ENCODE measurements at places on chromosomes 12 and 14.

GRCh38 chr12:57535764-57536596, 11.0 kb downstream of the DCTN2 start:
- DNase-seq: no peak

DNA sequence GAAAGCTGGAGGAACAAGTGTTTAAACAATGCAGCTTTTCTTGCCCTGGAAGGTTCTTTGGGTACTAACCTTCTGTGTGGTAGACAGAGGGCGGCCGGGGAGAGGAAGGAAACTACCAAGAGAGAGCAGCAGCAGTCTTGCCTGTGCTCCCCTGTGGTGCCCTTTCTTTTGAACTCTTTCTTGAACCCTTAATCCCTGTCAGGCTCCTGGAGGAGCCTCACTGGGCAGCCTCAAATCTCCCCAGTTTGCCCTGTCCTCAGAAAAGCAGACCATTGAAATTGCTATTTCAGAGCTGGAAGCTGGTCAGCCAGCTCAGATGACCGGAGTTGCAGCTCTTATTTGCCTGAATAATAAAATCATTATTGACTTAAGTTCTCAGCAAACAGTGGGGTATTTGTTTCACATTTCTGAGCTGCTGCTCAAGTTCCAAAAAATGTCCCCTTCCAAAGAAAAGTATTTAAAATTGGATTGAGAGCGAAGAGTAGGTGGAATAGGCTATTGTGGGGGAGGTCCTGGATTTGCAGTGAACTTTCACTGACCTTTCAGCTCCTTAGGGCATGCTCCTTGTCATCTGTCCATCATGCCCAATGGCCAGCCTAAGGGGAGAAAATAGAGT, 42.1 kb upstream of the RNASE3 start:
- DNase-seq: no peak

GRCh38 chr14:84433961-84434360, 1096.0 kb upstream of the FLRT2 start:
- no peak for DNase-seq

- no peak for DNase-seq
Measured at GRCh38 chr14:106778986-106779385, 1252.6 kb downstream of the TMEM121 start.

DNA sequence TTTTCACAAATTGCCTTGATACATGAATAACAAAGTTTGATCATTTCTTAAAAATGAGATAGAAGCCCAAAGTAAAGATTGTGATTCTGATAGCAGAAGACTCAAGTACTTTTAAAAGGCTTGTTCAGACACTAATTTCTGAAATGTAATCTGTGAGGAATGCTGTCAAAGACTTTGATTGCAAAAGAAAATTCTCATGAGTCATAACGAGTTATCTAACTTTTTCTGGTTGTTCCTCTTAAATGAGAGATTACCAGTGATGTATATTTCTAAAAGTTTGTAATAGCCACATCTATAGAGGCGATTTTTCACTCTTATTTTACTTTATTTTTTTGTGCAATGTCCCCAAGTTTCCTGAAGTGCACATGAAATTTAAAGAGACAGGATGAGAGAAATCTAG, 7.0 kb downstream of the PYGL start:
- DNase-seq: no peak

GRCh38 chr14:51596488-51597117, 55.1 kb upstream of the FRMD6 start:
- no peak for DNase-seq

DNA sequence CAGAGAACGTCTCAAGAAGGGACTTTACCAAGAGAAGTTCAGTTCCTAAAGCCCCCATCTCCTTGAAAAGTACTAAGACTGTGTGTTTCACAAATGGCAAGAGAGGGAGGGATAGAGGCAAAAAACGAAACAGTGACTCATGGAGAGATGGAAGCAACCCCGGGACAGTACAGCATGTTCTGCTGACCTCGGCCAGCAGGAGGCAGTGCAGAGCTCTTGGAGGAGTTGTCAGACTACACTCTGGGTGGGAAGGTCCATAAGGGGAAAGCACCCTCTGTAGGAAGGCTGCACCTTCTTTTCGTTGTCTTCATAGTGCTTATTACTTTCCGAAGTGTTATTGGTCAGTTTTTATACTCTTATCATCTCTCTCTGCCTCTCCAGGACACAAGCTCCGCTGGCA, 525.2 kb upstream of the CCDC196 start:
- peak; percentile 69 for DNase-seq

DNA sequence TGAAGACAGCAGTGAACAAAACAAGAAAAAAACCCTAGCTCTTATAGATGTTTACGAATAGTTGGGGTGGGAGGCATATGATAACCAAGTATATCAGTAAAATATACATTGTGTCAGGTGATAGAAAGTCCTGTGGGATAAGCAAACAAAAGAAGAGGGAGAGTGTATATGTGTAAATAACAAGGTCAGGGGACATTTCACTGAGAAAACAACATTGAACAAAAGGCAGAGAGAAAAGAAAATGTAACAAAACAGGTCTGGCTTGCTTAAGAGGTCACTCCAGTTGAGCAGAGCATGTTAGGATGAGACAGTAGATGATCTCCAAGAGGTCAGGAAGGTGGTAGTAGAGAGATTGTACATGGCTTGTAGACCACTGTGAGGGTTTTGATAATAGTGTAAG, 304.1 kb downstream of the ACSS3 start:
- DNase-seq: no peak

GRCh38 chr12:113359133-113359938, 949 bp downstream of the PLBD2 start:
- DNase-seq: no peak

DNA sequence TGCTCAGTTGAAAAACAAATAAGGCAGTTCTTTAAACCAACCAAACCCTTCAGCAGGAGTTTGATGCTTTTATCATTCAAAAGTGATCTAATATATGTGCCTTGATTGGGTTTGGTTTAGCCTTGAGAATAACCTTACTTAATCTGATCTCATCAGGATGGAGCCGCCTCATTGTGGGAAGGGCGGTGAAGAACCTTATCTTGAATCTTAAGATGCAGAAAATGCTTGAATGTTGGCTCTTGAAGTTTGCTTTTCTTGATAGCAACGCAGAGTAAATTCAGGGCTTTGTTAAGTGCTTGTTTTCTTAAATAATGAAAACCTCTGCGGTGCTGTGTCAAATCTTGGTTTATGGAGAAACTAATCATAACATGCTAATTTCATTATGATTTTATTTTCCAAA, 138.2 kb downstream of the MON2 start:
- DNase-seq: peak; percentile 44

DNA sequence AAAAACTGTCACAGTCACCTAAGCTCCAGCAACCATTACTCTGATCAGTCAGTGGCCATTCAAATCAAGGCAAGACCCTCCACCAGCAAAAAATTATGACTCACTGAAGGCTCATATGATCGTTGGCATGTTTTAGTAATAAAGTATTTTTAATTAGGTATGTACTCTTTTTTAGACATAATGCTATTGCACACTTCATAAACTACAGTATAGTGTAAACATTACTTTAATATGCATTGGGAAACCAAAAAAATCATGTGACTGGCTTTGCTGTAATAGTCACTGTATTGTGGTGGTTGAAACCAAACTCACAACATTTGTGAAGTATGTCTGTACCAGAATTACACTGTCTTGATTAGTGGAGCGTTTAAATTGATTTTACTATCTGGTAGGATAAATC, 134.5 kb upstream of the GARIN6 start:
- DNase-seq: no peak

DNA sequence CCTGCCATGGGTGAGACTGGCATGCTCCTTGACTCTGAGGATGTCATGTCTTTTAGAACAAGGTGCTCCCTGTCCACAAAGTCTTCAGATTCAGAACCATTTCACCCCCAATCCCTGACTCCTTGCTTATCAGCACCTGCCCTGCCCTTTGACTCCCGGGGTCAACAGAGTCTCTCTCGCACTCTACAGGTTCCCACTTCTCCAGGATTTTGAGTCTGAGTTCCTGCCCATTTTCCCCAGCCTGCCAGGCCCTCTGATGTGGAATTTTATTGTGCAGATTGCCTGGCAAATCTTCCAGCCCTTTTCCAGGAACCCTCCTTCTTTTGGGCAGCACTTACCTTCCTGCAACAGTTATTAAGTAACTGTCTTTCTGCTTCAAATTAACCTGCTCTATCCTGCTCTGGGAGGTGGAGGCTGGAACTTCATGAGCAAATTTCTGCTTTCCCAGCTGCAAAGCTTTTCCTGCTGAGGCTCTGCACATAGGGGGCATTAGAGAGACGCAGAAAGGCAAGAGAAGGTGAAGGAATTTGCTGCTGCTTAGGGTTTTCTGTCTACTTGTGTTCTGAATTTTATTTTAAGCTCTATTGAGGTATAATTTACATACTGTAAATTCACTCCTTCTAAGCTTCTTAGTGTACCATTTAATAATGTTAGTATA, 259.1 kb downstream of the PCNX1 start:
- DNase-seq: no peak

DNA sequence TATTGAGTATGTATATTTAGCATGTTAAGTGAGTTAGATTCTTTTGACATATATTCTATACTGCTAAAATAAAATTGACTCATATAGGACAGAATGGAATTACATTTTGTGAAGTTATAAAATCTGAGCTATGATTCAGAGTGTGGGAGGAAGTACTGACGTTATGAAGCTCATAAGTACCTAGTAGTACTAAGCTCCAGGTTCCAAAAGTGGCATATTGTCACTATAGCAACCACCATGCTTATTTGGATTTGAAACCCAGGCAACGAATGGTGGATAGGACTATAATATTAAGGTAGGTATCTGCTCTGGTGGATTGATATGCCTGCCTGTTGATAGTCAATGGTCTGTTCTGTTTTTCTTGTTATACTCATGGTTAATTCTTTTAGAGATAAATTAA, 2.2 kb upstream of the FBXO33 start:
- peak; percentile 29 for DNase-seq

DNA sequence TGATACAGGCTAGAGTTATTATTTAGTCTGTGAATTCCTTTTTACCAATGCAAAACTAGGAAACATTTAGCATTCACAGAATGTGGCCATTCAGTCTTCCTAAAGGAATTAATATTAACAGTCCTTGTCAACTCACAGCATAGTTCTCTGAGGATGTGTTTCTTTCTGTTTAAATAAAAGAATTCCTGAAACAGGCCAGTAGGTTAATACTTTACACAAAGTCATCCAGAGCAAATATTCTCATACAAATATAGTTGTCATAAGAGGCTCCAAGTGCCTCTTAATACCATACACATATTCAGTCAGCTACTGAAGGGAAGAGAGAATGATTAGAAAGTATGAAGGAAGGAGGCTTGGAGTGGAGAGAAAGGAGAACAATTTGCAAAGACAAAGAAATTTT, 120.1 kb downstream of the LMNTD1 start:
- DNase-seq: no peak

GRCh38 chr14:19900999-19901398, 19.4 kb upstream of the OR4K5 start:
- DNase-seq: no peak

DNA sequence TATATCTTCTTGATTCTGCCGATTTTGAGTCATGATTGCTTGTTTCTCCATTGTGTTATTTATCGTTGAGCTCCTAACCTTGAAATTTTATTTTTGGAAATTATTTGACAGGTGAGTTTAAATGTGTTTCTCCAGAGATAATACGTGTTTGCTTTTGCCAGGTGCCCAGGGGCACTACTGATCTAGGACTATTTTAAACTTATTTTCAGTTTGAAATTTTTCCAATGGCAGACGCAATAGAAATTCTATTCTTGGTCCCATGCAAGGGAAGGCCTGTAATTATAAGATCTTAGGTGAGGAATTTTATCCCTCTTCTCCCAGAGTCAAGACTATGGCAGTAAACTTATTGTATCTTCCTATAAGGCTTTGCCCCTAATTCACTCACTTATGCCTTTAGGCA, 252.8 kb downstream of the AEBP2 start:
- DNase-seq: no peak

- DNase-seq: no peak
Measured at GRCh38 chr12:67748743-67749040, 100.1 kb downstream of the DYRK2 start.

DNA sequence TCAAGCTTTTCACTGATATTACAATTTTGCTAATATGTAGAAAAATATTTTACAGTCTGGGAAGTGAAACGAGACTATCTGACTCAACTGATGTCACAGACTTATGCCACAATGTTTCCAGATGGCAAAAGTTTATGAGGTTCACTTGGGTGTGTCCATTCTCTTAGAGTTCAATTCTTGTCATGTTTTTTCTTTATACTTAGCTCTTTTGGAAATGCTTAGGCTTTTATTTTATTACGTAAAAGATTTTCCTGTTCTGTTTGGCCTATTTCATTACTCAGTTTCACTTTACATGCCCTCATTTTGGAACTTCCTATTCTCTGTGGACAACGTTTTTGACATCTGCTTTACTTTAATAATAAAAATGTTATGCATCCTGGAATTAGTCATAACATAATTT, 2.1 kb upstream of the PDZRN4 start:
- DNase-seq: no peak

- DNase-seq: no peak
Measured at GRCh38 chr12:62194616-62195015, 65.6 kb upstream of the USP15 start.

DNA sequence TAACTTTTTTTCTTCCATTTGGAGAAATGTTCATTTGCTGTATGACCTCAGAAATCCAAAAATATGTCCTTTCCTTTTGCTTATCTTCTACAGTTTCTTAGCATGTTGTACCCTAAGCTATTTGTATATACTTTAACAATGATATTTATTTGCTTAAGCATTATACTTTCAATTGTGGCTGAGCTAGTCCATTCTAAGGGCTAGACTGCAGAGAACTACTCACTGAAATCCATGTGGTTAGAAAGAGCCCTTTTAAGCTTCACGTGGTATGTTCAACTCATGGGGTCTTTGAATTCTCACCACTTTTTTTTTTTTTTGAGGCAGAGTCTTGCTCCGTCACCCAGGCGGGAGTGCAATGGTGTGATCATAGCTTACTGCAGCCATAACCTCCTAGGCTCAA, 122.5 kb downstream of the HMGA2 start:
- DNase-seq: no peak

- peak; percentile 55 for DNase-seq
Measured at GRCh38 chr12:42097971-42098370, 46.7 kb downstream of the GXYLT1 start.

DNA sequence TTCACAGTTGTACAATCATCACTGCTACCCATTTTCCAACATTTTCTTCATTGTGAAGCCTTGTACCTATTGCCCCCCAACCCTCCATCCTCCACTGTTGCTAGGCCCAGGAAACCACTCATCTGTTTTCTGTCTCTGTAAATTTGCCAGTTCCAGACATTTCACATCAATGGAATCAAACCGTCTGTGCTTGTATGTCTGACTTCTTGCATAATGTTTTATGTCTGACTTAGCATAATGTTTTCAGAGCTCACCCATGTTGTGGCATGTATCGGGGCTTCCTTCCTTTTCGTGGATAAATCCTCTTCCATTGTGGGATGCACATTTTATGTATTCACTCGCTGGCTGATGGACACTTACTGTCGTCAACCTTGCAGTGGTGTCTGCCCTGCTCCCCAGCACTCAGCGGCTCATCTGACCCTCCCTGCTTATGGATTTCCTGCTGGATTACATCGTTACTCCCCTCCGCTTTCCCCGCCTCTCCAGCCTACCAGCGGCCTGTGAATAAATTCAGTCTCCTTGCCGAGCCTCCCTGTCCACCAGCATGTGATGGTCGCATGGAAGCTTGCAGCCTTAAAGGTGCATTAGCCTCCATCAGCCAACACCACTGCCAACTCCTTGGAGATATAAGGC, 727.6 kb upstream of the TMEM132C start:
- DNase-seq: no peak

All from CD4-positive, alpha-beta T cell treated with Interleukin-15 for 4 hours (primary cell).